ENCODE measurements at places on chromosomes 7 and 10. TPM values are rescaled to one million over a fixed set of nuclear protein-coding genes. Genes with fewer than 3 reads are reported as not detected.

DNA sequence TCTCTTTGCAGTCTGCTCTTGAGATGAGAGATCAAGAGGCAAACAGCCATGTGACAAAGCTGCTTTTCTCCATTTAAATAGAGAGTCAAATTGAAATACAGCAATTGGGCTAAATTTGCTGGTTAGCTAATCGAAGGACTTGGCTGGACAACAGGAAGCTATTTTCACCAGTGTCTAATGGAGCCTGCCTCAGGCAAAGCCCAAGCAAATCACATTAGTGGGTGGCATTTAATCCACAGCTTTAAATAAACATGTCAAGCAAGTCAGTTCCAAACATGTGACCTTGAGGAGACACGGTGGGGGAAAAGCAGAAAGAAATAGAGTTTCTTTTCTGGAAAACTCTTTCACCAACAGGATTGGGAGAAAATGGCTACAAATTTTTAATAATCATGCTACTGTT is 180.5 kb upstream of the AOAH start:
- no peaks in the 10 kb centered on the region for H3K27me3 ChIP-seq
- no peak overlapping the region for H3K27ac ChIP-seq
- no peak for DNase-seq
- H3K36me3 ChIP-seq: peaks cover 56% of the 10 kb centered on the region
- no peaks in the 10 kb centered on the region for H3K4me1 ChIP-seq
- H3K4me3 ChIP-seq: no peak overlapping the region

DNA sequence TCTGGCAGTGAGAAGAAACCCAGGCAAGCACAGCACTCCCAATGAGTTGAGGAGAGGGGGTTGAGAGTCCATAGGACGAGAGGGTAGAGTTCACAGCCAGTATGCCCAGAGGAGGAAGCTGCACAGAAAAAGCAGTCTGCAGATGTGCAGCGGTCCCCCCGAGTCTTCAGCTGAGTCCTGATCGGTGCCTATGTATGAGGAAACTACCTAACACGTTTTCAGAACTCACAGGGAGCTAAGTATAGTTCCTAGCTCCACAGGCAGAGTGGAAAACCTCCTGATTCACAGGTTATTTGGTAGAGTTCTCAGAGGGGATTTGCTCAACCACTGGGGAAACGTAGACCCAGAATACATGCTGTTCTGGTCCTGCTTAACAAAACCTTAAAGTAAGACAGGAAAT is 271.3 kb upstream of the CNTNAP2 start:
- no peak for DNase-seq
- H3K36me3 ChIP-seq: no peaks in the 10 kb centered on the region
- no peaks in the 10 kb centered on the region for H3K27me3 ChIP-seq
- no peak overlapping the region for H3K27ac ChIP-seq

- DNase-seq: no peak
- no peaks in the 10 kb centered on the region for H3K4me1 ChIP-seq
- H3K36me3 ChIP-seq: no peaks in the 10 kb centered on the region
These were observed 48.1 kb upstream of the EBF3 start for GRCh38 chr10:130012129-130012528.

- H3K27ac ChIP-seq: no peak overlapping the region
- peaks cover 7% of the 10 kb centered on the region for H3K4me1 ChIP-seq
- H3K27me3 ChIP-seq: peaks cover 17% of the 10 kb centered on the region
- DNase-seq: no peak
These were observed 12.6 kb downstream of the TMEM176B start for GRCh38 chr7:150787321-150788281.

DNA sequence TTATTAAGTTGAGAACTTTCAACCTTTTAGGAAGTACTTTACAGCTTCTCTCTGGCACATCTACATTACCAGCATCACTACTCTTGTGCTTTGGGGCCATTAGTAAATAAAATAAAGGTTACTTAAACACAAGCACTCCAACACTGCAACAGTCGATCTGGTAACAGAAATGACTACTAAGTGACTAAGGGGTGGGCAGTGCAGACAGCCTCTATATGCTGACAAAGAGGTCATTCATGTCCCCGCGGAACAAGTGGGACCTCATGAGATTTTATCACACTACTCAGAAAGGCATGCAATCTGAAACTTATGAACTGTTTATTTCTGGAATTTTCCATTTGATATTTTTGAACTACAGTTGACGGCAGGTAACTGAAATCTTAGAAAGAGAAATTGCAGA is 111.3 kb upstream of the DNAJB12 start:
- no peaks in the 10 kb centered on the region for H3K27me3 ChIP-seq
- no peaks in the 10 kb centered on the region for H3K4me1 ChIP-seq
- H3K36me3 ChIP-seq: peaks cover 36% of the 10 kb centered on the region
- no peak for DNase-seq
- no peak overlapping the region for H3K27ac ChIP-seq

GRCh38 chr7:2983586-2983985 is 60.1 kb downstream of the CARD11 start:
- H3K27ac ChIP-seq: peak overlapping the region; percentile 94
- DNase-seq: no peak
- H3K4me3 ChIP-seq: no peak overlapping the region
- peaks cover 87% of the 10 kb centered on the region for H3K4me1 ChIP-seq

DNA sequence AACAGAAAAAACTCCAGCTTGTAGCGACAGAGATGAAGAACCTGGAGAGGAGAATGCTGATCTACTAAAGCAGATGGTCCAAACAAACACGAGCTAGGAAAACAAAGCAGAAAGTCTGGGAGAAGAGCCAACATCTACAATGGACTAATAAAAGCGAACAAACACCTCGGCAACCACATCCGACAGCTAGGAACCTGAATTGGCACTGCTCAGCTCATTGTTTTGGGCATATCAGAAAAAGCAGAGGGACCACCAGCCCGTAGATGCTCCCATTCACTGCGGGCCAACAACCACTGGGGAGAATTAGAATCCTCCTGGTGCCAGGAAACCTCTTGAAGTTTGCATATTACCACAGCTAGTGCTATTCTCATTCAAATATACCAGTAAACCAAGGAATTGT is 204.7 kb downstream of the NXPH1 start:
- H3K27ac ChIP-seq: no peak overlapping the region
- H3K4me1 ChIP-seq: no peaks in the 10 kb centered on the region
- H3K36me3 ChIP-seq: no peaks in the 10 kb centered on the region
- no peak overlapping the region for H3K4me3 ChIP-seq
- no peak for DNase-seq

GRCh38 chr7:1558181-1558811 is 2.3 kb upstream of the TMEM184A start:
- DNase-seq: no peak
- H3K4me1 ChIP-seq: peaks cover 3% of the 10 kb centered on the region
- H3K36me3 ChIP-seq: no peaks in the 10 kb centered on the region
- H3K27me3 ChIP-seq: no peaks in the 10 kb centered on the region

- H3K4me3 ChIP-seq: no peak overlapping the region
- no peak for DNase-seq
- H3K36me3 ChIP-seq: no peaks in the 10 kb centered on the region
- no peak overlapping the region for H3K27ac ChIP-seq
- H3K4me1 ChIP-seq: no peaks in the 10 kb centered on the region
- no peaks in the 10 kb centered on the region for H3K27me3 ChIP-seq
These were observed 88.9 kb downstream of the GTF2IRD1 start for GRCh38 chr7:74542558-74543117.

DNA sequence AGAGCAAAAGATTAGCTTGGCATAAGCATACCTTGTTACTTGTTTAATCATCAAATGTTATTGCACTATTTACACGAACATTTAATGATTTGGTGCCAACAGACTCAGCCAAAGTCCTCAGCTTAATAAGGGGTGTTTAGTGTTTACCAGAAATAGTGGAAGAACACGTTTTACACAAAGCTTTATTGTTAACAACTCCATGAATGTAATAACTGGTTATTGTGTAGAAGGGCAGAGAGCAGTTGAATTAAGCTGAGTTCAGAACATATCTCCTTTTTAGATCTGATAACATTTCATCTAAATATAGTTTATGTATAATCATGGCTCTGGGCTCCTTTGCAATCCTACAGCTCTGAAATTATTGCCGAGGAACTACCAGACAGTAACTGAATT is 99.1 kb downstream of the CABCOCO1 start:
- no peaks in the 10 kb centered on the region for H3K36me3 ChIP-seq
- no peaks in the 10 kb centered on the region for H3K27me3 ChIP-seq
- H3K27ac ChIP-seq: no peak overlapping the region
- H3K4me3 ChIP-seq: no peak overlapping the region

- peaks cover 2% of the 10 kb centered on the region for H3K27me3 ChIP-seq
- H3K27ac ChIP-seq: no peak overlapping the region
- no peak overlapping the region for H3K4me3 ChIP-seq
- DNase-seq: no peak
- peaks cover 42% of the 10 kb centered on the region for H3K4me1 ChIP-seq
- H3K36me3 ChIP-seq: no peaks in the 10 kb centered on the region
These were observed 70.3 kb upstream of the LOXL4 start for GRCh38 chr10:98338318-98338717.

DNA sequence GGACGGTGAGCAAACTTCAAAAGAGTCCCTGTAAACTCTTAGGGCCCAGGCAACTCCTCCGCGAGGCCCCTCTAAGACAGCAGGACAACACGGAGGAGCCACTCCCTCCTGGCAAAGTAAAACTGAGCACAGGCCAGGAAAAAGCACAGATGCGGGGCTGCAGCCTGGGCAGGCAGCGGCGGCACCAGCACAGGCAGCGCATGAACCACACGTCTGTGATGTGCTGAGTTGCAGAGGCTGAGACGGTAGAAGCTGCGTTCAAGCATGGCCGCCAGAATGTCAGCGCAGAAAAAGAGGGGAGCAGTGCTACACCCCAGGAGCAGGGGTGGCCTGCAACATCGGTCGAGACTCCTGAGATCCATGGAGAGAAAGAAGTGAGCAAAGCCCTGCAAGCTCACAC is 46.1 kb upstream of the STK17A start:
- no peak for DNase-seq
- H3K4me3 ChIP-seq: no peak overlapping the region
- H3K27me3 ChIP-seq: peaks cover 12% of the 10 kb centered on the region
- H3K36me3 ChIP-seq: no peaks in the 10 kb centered on the region
- no peak overlapping the region for H3K27ac ChIP-seq
- H3K4me1 ChIP-seq: no peaks in the 10 kb centered on the region

DNA sequence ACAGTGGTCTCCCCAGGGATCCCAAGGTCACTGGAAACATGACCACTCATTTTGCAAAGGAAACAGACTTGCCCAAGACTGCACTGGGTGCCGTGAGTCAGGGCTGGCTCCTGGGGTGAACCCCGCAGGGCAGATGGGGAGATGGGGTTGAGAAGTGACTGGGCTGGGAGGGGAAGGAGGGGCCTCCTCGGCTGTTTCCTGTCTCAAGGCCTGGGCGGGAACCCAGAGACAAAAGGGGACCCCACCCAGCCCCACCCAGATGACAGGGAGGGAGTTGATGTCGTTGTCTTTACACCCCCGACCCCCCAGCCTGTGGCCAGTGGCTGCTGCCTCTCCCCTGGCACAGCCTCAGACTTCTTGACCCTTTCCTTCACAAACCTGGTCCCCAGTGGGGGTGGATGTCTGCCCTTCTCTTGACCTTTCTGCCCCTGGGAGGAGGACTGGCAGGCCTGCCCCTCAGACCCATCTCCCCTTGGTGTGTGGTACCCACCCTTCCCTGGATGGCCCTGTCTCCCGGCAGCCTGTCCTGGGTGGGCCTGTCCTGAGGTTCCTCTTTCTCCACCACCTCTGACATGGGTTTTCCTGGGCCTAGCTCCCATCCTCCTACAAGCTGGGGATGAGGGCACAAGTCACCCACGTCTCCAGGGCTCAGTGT is 1.4 kb downstream of the MYO1G start:
- peak overlapping the region; percentile 92 for H3K4me3 ChIP-seq
- no peak for DNase-seq
- no peaks in the 10 kb centered on the region for H3K27me3 ChIP-seq
- H3K27ac ChIP-seq: peak overlapping the region; percentile 92
- peaks cover 65% of the 10 kb centered on the region for H3K4me1 ChIP-seq

- peaks cover 81% of the 10 kb centered on the region for H3K36me3 ChIP-seq
- no peaks in the 10 kb centered on the region for H3K27me3 ChIP-seq
- H3K27ac ChIP-seq: no peak overlapping the region
- DNase-seq: no peak
- H3K4me1 ChIP-seq: no peaks in the 10 kb centered on the region
- H3K4me3 ChIP-seq: no peak overlapping the region
These were observed 31.3 kb downstream of the KIN start for GRCh38 chr10:7756360-7756992.

DNA sequence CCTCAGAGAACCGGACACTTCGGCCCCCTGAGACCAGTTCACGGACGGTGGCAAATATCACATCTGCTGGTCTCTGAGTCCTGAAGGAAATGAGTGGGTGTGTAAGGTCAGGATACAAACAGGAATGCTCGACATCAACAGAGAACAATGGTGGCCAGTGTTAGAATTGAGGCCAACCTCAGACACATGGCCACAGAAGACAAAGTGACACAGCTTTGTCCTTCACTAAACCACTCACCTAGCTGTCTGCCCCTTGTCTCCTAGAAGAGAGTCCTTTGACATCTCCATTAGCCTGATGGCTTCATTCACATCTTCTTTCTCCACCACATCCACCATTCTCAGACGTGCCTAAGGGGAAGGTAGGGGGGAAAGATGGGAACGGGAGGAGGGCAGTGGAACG is 4.3 kb downstream of the COPS6 start:
- H3K27ac ChIP-seq: no peak overlapping the region
- H3K27me3 ChIP-seq: no peaks in the 10 kb centered on the region
- peaks cover 13% of the 10 kb centered on the region for H3K4me1 ChIP-seq

GRCh38 chr7:44280993-44281721 is 44.2 kb downstream of the CAMK2B start:
- no peak overlapping the region for H3K4me3 ChIP-seq
- no peaks in the 10 kb centered on the region for H3K4me1 ChIP-seq
- no peaks in the 10 kb centered on the region for H3K27me3 ChIP-seq
- H3K27ac ChIP-seq: no peak overlapping the region

Gene LIPM
- not detected for total RNA-seq

Gene CPN1
- total RNA-seq: not detected

Gene NRP1
- not detected for total RNA-seq

Gene ARHGAP22
- total RNA-seq: 0.82 TPM

Gene STEAP4
- 0.09 TPM for total RNA-seq

Gene CUBN
- 2.5 TPM for total RNA-seq

Gene SEMA4G
- 0.78 TPM for total RNA-seq

Gene ENTPD1
- 187 TPM for total RNA-seq

Data from activated B cell treated with CpG ODN at 0.5 μM for 24 hours (primary cell).